ENCODE measurements at places on chromosomes 4 and X.

- no peak for DNase-seq
These were observed 21.9 kb downstream of the GATB start for GRCh38 chr4:151738720-151739517.

GRCh38 chr4:26050212-26050643, 136.2 kb downstream of the SMIM20 start:
- no peak for DNase-seq

DNA sequence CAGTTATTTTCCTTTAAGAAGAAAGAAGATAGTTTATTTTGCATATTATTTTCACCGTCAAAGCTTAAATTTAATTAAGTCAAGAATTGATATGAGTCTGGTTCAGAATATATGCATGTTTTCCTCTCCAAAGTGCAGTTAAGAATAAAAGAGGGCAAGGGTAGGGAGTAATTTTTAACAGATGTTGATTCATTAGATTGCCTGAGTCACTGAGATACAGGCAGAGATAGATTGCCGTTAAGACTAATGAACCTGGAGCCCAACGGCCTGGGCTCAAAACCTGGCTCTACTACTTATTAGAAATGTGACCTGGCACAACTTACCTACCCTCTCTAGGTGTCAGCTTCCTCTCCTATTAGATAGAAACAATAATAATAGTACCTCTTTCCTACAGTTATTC, 1037.4 kb upstream of the PABPC4L start:
- DNase-seq: no peak

DNA sequence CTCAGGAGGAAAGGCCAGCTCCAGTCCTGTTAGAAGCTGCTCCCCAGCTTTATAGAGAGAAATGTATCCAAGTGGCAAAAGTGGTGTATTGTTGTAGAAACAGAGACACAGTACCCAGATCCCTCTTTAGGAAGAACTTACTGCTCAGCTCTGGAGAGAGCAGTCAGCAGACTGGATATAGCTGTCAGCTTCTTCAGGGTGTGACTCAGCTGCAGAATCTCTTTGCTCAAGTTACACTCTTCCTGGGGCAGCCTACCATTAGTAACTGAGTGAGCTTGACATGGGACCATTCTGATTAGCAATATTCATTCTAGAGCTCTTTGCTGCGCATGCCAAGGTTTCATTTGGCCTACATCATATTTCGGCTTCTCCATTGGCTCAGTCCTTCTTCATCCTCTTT, 40.5 kb downstream of the ATP1B4 start:
- no peak for DNase-seq

DNA sequence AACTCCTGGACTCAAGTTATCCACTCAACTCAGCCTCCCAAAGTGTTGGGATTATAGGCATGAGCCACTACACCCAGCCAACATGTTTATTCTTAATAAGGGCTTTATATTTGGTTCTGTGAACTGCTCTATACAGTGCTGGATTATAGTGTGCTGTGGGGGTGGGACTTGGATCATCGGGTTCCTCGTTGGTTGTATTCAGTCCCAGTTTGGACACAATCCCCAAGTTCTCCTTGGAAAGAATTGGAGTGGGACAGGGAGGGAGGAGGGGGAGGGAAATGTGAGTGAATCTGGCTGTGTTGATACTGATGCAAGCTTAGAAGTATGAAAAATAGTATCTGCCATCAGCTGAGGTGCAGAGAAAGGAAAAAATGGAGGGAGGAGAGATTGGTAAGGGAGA, 121.3 kb downstream of the KIT start:
- DNase-seq: no peak

DNA sequence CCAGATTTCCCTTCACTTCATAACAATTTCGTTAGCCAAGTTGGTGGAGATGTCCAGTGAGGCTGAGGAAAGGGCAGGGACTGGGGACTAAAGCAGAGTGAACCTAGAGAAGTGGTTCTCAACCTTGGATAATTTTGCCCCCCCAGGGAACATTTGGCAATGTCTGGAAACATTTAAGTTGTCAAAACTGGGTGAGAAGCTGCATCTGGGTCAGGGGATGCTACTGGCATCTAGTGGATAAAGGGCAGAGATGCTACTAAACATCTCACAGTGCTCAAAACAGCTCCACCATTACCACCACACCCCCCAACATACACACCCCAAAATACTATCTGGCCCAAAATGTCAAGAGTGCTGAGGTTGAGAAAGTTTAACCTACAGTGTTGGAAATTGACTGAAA, 32.0 kb upstream of the FGF16 start:
- DNase-seq: no peak

- DNase-seq: no peak
These were observed 101.2 kb upstream of the PGRMC2 start for GRCh38 chr4:128388796-128389195.

DNA sequence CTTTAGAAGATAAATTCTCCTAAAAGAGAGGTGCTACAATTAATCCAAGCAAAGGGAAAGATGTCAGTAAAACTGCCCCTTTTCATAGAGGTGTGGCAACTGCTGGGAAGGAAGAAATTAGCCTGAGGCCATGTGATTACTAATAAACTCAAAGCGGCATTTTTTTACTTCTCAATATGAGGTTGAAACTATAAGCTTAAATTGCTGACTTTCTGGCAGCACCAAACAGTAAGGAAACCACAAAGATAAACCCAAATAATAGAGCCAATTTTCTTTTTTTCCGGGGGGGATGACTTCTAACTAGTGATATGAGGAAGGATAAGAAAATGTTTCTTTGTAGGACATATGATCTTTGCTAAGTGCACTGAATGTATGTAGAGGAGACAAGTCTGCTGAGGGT, 30.9 kb downstream of the AR start:
- no peak for DNase-seq

DNA sequence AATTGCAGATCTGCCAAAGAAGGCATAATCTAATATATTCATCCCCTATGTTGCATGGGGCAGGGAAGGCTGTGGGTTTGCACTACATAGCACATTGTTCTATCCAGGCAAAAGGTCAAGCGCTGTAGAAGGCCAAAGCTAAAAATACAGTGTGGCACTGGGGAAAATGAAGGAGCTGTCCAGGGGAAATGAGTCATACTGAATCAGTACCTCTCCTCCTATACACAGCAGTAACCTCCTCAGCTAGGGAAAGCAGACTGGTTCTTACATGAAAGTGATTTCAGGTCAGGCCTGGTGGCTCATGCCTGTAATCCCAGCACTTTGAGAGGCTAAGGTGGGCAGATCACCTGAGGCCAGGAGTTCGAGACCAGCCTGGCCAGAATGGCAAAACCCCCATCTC, 31.0 kb upstream of the SLC25A4 start:
- DNase-seq: no peak

GRCh38 chrX:69457756-69458155, 46.4 kb upstream of the NALF2 start:
- DNase-seq: no peak
